Neuronal stem cell (in vitro differentiated cells): ENCODE measurements at places on chromosomes 2 and 18.

DNA sequence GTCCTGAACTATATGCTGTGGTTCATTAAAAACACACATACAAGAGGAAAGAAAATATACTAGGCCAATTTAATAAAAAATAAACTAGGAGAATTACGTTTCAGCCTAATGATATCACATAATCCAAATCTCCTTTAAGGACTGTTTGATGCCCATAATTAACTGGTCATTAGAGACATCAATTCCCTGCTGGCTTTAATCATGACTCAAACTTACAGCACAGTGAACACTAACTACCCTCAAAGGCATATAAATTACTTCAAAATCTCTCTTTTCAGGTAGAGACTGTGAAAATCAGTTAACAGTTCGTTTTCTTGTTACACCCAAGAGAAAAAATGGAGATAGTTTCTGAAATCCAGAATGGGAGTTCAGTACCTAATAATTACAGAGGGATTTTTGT, 567.4 kb downstream of the CBLN2 start:
- DNase-seq: no peak

DNA sequence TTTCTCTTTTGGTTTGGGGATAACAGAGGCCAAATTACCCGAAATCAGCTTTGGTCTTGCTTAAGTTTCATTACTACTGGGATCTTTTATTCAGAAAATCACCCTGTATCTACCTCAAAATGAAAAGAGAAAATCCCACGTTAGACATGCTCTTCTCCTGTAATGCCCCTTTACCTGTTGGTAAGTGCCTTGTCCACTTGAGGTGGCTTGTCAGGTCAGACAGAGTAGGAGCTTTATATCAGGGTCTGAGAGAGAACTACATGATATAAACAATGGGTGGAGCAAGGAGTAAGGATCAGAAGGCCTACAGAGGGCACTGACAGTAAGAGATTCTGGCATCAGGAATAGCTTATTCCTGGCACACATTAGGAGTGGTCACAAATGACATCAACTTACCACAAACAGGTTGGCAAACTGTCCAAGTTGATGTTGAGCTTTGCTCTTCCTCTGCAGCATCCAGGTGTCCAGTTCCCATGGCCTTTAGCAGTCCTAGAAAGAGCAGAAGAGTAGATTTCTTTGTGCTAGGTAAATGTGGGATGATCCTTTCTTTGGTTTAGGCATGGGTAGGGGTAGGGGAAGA, at the start of gene REG1B:
Gene REG1B, minus strand, starts transcription at position 209 of the 580 bp plus-strand sequence. CDS start 381 bp downstream, outside the sequence.
- no peak for DNase-seq

- DNase-seq: no peak
Measured at GRCh38 chr2:240949791-240950705, 43.9 kb downstream of the CROCC2 start.

DNA sequence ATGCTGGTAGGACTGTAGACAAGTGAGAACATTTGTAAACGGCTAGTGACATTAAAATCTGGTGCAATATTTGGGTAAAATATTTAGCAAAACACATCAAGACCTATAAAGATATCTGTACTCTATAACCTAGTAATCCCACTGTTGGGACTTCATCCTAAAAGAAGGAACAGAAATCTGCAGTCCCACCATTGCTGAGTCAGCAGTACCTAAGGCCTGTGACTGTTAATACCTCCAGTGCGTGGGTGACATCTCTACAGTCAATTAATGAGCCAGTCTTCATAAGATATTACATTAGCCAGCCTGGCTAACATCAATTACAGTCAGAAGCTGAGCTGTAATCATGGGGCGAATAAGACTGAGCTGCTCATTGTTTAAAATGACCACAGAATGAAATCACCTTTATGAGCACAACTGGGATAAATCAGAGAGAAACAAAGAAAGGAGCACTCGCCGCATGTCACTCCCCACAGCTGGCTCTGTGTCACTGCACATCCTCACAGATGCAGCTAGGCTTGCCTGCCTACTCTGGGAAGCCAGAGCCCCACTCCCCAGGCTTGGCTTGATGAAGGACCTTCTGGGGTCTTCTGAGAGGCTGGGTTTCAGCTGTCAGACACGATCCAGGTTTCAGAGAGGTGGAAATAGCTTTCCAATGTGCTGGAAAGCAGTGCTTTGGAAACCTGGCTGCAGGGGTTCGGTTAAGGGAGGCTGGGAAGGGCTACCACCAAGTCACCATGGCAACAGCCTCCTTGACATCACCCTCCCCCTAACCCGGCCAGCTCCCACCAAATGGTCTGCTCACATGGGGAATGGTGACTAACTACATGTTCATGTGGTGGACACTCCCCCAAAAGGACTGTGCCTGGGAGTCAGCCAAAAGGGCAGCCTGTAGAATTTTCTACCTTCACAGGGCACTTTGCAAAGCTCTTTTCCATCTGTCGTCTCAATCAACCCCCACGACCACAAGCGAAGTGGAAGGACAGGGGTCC, 145.0 kb downstream of the ZBTB7C start:
- DNase-seq: no peak

DNA sequence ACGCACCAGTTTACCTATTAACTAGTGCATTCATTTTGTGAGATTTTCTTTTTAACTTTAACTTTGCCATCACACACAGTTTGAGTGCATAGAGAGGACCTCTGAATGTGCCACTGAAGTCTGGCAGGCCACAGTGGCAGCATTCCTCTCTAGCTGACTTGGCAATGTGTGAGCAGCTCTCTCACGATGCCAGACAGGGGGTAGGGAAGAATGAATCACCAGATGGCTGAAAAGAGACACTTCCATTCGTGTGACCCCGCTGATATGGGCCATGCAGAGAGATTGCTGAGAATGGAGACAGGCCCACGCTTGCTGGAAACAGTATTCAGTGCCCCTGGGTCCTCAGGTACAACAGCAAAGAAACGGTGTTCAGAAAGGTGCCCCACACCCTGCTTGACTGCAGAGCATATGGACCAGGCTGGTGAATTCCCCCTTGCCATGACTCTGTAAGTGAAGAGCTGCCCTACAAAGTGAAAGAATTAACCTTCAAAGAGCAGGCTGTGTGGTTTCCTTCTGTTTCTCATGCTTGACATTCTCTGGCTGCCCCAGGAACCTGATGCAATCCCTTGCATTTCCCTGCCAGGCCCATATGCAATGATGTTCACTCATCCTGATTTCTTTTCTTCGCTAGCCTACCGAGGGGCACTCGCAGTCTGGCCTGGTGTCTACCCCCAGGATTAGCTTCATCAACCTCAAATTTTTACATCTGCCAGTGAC, 236.1 kb downstream of the CDH20 start:
- no peak for DNase-seq

- no peak for DNase-seq
Measured at GRCh38 chr2:159454185-159454584, 162.2 kb downstream of the BAZ2B start.

- DNase-seq: peak; percentile 12
Measured at GRCh38 chr2:133755480-133756300, 187.4 kb upstream of the NCKAP5 start.

GRCh38 chr18:903701-904100, 970 bp upstream of the ADCYAP1 start:
- DNase-seq: no peak

DNA sequence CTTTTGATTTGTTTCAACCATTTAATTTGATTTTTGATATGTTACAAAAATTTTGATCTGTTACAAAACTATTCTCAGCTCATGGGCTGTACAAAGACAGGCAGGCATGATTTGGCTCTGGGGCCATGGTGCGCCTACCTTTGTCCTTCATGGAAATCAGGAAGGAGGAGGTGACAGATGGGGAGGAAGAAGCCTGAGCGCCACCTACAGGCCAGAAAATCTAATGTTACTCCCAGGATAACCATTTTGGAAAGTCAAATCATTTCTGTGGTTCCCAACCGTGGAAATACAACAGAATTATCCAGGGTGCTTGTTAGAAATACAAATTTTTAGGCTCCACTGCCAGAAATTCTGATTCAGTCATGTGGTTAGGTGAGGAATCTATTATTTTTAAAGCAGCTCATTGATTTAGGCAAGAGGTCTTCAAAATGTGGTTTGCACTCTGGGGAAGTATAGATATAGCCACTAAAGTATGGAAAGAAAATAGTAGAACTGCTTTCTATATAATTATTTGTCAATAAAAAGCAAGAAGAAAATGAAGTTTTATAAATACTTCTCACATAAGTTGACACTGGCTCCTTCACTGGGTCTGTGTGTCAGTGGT, 93.9 kb downstream of the EVA1A start:
- peak; percentile 29 for DNase-seq

DNA sequence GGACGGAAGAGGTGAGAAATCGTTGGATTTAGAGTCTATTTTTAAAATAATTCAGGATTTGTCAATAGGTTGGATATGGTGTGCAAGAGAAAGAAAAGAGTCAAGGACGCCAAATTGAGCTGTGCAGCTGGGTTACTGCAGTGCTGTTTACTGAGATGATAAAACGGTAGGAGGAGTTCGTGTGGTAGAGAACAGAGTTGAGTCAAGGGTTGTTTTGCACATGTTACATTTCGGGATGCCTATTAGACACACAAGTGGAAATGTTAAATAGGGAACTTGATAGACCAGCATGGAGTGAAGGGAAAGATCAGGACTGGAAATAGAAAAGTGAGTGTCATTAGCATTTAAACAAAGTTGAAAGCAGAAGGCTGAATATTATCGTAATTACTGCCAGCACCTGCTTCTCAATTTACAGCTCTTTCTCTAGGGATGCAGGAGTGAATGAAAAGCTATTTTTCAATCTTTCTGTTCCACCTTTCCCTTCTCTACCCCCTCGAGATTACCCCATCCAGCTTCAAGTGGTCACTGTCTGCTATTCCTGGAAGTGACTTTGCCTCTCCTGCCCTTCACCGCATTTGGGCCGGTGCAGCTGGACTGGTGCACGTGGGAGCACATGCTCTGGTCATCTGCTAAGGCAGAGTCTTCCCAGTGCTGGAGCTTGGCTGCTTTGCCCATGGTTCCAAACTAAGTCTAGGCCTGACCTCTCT, 30.3 kb downstream of the GPR75 start:
- DNase-seq: no peak

DNA sequence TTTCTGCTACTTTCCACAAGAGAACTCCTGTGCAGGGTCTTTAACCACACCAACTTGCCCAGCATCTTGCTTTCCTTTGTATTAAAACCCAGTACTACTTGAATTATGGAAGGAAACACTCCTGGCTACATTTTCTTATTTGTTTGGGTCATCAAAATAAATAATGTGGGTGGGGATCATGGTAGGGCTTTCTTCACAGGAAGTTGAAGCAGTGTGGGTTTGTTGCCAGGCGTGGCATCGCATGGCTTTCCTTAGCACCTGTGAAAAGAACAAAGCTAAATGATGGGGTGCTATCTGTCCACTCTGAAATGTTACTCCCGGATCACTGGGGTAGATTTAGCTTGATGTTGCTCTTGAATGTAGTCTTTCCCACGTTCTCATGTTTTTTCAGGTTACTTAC, 18.7 kb downstream of the ARHGAP25 start:
- no peak for DNase-seq

DNA sequence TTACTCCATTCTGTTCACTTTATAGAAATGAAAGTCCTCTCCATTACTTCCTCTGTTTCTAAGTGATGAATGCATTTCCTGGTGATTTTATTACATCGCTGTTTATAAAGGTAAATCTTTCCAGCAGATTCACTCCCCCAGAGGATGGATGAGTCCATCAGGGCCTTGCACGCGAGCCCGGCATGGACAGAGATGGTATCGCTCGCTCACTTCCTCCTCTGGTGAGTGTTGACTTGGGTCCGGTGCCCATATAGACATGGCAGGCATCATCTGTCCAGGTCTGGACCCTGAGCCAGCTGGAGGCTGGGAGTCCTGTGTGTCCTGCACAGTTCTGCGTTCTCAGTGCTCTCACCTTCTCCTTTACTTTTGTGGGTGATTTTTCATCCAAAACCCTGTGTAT, 733.6 kb upstream of the SALL3 start:
- DNase-seq: no peak

DNA sequence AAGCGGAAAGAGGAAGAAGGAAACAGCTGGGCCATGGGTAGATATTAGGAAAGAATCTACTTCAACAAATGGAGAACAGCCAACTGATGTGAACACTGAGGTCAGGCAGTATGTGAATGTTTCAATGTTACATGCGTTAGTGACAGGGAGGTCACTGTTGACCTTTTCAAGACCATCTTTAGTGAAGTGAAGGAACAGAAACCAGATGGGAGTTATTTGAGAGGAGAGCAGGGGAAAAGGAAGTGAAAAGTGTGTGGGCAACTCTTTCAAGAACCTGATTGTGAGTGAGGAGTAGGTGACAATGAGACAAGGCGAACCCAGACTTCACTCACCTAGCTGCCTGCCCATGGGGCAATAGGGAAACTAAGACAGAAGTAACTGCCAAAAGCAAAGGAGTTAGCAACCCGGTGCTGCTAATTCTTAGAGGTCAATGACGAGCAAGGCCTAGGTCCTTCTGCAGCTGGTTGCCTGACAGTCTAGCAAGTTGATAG, 67.0 kb downstream of the SP3 start:
- no peak for DNase-seq

GRCh38 chr2:157245846-157246764, 11.4 kb upstream of the GALNT5 start:
- no peak for DNase-seq

GRCh38 chr2:222296911-222297599, 1.7 kb downstream of the PAX3 start:
- no peak for DNase-seq

- no peak for DNase-seq
Measured at GRCh38 chr2:10462178-10463083, 14.3 kb upstream of the ODC1 start.

DNA sequence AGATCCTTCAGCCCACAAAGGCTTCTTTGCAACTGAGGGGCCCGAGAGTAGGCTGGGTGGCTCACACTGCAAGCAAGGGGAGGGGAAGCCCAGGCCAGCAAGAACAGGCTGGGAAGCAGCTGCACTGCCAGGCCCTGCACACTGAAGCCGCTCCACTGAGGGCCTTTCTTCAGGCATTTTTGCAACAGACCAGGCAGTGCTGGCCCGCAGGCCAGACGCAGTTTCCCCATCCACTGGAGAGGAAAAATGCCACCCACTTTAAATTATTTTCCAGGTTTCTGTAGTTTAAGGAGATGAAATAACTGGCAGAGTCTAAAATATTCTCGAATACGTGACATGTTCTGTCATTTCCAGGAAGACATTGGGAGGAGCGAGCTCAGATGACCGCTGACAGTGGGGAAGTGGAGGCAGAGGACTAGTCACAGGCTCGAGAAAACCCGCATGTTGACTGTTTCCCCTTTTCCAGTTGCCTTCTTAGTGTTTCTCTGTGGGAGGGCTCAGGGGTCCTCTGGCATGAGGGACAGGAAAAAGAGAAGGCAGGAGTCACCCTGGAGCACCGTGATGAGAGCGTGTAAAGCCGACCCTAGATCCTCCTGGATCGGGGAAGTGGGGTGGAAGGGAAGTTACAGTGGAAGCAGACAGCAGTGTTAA, 53.3 kb upstream of the B3GNT7 start:
- DNase-seq: peak; percentile 24

GRCh38 chr2:58064086-58064485, 17.5 kb downstream of the VRK2 start:
- DNase-seq: no peak

DNA sequence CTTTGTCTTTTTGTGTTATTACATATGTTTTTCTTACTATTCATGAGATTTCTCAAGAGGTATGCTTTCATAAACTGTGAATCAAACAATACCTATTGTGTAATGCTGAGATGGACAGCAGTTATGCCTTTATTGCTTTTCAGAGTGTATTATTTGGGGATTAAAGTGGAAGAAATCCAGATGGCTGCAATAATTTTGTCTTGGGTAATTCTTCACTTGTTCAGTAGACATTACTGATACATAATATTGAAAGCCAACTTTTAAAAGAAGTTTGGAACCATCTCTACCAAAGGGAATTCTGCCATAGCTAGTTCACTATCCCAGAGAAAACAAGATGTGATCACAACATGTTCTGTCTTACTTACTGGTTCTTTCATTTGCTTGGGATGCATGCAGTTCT, 253.4 kb upstream of the ZSWIM2 start:
- no peak for DNase-seq

GRCh38 chr2:165268754-165269153, 29.5 kb downstream of the SCN2A start:
- DNase-seq: no peak
